PC-3 (cell line): ENCODE measurements at places on chromosomes 3 and 15.

- DNase-seq: peak; percentile 39
These were observed at the start of gene CRYGS for GRCh38 chr3:186544281-186544680. TSS of gene CRYGS (minus strand) at chr3:186544380. CDS start at chr3:186544326, 54 bp downstream.

DNA sequence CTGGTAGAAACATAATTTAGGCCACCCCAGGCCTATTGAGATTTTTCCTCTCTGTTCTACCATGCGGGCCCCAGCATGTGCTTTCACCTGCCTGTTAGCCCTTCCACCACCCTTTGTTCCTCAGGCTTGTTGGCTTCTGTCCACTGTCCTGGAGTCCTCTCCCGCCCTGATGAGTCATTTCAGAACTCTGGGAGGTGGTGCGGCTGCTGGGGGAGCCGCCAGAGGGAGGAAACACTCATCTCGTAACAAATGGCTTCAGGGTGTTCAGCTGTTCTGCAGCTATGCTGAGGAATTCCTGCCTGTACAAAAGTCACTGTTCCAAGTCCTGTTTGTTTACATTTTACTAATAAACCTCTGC is 36.3 kb downstream of the LRTM1 start:
- peak; percentile 99 for DNase-seq

GRCh38 chr15:80659375-80659774 is 35.7 kb upstream of the ABHD17C start:
- peak; percentile 40 for DNase-seq

- no peak for DNase-seq
These were observed 8.9 kb downstream of the OXTR start for GRCh38 chr3:8760506-8760905.

DNA sequence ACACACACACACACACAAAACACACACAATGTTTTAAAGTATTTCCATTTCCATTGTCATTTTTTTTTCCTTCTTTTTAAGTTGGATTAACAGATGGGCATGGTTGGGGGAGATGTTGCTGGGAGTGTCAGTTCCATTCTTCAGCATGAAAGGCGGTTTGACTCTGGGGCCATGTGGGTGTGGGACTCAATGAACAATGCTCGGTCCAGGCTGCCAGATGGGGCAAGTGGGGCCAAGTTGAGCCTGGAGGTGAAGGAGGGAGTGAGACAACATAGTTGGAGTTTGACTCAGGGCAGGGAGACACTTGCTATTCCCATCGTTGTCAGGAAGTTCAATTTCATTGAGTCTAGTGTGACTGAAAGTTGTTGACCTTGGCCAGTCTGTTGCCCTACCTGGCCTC is 125.3 kb downstream of the TLE3 start:
- no peak for DNase-seq

- DNase-seq: no peak
These were observed 52.6 kb downstream of the MECOM start for GRCh38 chr3:169610888-169611291.

DNA sequence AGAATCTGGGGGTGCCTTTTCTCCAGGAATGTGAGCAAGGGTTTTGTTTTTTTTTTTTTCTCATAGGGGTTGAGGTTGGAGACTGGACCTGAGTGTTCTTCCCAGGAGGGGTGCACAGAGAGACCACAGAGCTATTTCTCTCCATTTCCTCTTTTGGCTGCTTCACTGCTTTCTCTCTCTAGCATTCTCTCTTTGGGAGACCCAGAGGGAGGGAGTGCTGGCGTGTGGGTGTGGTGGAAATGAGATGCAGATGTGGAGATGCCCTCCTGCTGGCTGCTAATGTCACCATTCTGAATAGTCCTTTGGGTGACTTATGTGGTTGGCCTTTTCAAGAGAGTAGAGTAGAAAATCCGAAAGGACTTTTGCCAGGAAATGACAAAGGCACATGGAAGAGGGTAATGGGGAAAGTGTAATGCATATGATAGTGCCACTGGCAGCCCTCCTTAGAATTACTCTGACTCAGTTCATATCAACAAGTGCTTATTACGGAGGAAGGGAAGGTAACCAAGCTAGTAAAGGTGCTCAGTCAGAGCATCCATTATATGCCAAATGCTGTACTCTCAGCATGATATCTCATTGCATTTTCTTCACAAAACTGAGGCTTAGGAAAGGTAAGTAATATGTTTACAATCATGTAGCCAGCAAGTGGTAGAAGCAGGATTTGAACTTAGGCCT is 1.9 kb downstream of the SYN2 start:
- no peak for DNase-seq

GRCh38 chr15:59838900-59839299 is 149.8 kb upstream of the BNIP2 start:
- DNase-seq: no peak

GRCh38 chr3:184825121-184825820 is 13.3 kb downstream of the VPS8 start:
- no peak for DNase-seq

DNA sequence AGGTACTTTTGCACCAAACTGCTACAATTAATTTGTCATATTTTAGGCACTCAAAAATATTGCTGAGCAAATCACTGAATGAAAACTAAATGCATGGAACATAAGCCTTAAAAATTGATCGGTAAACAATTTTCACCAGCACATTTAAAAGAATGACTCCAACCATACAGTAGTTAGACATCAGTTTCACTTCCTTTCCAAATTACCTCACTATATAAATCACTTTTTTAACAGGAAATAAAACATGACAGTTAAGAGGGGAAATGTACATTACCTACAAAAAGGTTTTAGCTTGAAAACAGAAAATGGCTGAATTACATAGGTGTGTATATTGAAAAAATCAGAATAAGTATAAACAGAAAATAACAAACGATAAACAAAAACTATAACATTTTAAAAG is 108.4 kb downstream of the SERPINI1 start:
- DNase-seq: no peak

DNA sequence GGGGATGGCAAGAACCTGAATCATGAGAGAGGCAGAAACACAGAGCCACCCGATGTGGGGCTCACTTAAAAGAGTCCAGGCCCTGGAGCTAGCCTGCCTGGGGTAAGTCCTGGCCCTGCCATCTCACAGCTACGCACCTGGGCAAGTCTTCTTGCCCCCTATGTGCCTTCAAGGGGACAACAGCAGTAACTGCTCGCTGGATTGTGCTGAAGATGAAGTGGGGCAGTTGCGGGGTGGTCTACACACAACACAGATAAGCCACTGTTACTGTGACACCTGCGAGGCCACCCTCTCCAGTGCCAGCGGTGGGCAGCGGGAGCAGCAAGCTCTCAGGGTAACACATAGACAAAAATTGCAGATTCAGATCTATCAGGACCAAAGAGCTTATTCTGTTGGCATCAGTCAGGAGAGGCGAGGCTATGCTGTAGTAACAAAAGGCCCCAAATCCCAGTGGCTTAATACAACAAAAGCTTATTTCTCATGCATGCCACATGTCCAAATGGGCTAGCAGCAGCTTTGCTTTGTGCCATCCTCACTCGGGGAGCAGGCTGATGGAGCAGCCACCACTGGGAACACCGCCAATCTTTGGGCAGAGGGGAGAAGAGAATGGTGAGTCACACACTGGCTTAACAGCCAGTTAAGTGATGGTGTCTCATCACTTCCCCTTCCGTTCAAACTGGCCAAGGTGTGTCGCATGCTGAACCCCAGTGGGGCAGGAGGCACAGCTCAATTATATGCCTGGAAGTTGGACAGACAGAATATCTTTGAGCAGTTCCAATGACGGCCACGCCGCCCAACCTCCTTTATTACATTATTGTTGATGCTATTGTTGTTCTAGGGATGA is 78.3 kb downstream of the WNT7A start:
- DNase-seq: peak; percentile 99

GRCh38 chr3:126456766-126457388 is 18.8 kb downstream of the ZXDC start:
- no peak for DNase-seq

- peak; percentile 68 for DNase-seq
These were observed 31.8 kb downstream of the MYO5A start for GRCh38 chr15:52496776-52497470.

- no peak for DNase-seq
These were observed 1029.2 kb downstream of the OTOL1 start for GRCh38 chr3:162525771-162526170.

GRCh38 chr15:66019826-66020398 is 150.6 kb downstream of the RAB11A start:
- DNase-seq: no peak

DNA sequence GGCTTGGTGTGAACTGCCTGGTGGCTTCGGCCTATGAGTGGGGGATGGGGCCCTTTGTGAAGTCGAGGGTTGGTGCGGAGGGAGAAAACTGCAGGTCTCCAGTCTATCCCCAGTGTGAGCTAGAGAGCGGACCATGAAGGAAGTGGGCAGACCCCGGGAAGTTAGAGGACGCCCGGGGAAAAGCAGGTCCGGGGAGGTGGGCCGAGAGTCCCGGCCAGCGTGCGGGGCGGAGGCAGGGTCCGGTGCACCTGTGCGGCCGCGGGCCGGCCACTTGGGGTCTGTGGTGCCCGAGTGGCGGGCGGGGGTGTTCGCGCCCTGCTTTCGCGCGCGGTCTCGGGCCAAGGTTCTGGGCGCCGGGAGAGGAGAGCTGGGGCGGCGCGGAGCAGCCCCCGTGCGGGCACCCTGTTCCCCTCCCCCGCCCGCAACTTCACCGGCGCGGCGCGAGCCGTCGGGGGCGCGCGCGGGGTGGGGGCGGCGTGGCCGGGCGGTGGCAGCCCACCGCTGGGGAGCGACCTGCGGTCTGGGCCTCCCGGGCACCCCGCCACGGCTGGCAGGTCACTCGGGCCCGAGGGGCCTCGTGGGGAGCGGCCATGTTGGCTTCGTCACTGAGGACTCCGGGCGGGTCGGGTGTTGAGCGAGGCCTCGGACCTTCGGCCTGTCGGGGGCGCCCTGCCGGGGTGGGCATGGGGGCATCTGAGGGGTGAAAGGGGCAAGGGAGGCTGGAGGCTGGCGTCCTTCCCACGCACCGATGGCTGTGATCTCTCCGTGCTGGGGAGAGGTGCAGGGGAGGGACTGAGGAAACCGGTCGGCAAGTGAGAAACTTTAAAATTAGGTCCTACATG is 4.8 kb downstream of the UBE2E1 start:
- peak; percentile 54 for DNase-seq

DNA sequence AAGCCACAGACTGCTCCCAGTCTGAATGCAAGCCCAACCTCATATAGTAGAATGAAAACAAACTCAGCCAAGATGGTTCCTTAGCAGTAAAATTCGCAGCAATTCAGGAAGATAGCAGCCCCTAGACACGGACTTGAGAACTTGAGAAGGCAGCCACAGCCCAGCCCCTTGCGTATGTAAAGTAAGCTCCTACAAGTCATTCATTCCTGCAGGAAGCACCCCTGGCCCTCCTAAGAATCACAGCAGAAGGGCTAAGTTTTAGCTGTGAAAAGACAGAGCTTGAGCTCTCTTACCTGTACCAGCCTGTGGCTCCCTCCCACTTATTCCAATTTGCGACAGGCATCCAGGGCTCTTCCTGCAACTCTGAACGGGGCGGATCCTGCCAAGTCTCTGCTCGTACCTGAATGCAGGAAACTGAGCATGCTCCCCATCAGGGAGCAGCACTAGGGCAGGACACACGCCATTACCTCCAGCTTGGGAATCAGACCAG is 136.4 kb downstream of the MAGI1 start:
- DNase-seq: no peak

GRCh38 chr3:3038201-3038991 is 71.8 kb downstream of the IL5RA start:
- DNase-seq: peak; percentile 17

DNA sequence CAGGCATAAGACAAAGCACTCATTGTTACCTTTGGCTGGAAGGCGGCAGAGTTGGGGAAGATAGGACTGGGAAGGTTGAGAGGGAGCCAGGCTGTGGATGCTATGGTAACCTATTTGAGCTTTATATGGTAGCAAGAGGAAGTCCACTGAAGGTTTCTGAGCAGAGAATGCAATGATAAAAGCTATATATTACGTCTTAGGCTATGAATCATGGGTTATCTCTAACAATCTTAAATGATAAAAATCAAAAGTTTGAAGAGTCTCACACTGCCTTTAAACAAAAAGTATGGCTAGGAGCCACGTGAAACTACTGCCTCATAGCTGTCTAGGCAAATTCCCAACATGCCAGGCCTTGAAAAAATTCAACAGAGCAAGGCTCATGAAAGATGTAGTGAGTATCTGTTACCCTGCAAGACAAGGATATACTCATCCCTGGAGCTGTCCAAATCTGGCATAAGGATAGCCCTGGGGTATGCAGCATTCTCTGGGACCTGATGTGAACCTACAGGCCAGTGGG is 4.1 kb downstream of the P3H2 start:
- DNase-seq: peak; percentile 30

DNA sequence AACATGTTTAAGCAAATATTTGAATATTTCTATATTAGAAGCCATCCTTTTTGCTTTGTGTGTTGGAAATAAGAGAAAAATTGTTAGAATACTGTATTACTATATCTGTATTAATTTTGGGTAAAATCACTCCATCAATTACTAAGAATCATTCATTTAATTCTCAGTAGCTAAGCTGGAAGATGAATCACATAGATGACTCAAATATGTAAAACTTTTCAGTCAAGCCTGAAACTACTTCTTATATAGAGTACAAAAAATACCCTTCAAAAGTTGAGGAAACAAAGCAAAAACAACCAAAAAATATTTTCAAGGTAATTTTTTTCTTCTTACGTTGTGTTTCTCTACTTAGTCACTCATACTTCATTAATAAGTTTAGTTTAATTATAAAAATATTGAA is 205.7 kb upstream of the ROBO1 start:
- peak; percentile 54 for DNase-seq

GRCh38 chr15:85306946-85307686 is 73.3 kb upstream of the AKAP13 start:
- no peak for DNase-seq

GRCh38 chr3:158531334-158531733 is 39.7 kb upstream of the MLF1 start:
- DNase-seq: peak; percentile 2

DNA sequence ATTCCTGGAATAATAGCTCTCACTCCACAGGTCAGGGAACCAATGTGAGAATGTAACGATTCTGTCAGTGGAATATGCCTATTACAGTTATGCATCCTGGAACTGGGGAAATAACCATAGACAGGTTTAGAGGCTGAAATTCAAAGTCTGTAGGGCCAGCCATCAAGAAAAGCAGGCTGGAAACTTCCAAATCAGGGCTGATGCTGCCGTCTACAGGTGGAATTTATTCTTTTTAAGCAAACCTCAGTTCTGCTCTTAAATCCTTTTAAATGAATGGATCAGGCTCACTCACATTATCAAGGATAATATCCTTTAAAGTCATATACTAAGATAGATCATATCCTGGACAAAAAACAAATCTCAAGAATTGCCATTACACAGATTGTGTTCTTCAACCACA is 699.8 kb downstream of the NR2F2 start:
- peak; percentile 20 for DNase-seq

- DNase-seq: no peak
These were observed 310.7 kb downstream of the ARPP21 start for GRCh38 chr3:35950021-35950420.

DNA sequence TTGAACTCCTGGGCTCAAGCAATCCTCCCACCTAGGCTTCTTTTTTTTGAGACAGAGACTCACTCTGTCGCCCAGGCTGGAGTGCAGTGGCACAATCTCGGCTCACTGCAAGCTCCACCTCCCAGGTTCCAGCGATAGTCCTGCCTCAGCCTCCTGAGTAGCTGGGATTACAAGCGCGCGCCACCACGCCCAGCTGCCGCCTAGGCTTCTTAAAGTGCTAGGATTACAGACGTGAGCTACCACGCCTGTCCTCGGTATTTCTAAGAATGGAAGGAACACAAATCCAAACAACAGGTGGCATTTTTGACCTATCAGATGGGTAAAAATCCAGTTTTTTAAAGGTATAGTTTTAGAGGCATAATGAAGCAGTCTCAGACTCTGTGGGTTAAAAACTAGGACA is 113.8 kb downstream of the ANP32A start:
- no peak for DNase-seq
